Testis (tissue), 5 donors: ENCODE measurements at places on chromosomes 16 and 17. TPM values are rescaled to one million over a fixed set of nuclear protein-coding genes. Genes with fewer than 3 reads are reported as not detected.

The EXOC3L1 gene
- 2.6 TPM for polyA plus RNA-seq

The TNFRSF12A gene
- polyA plus RNA-seq: 12.8 TPM

The NEUROD2 gene
- not detected for polyA plus RNA-seq

The KCNH6 gene
- polyA plus RNA-seq: 1.7 TPM

The WNK4 gene
- polyA plus RNA-seq: 2.8 TPM

The AHSP gene
- 5.6 TPM for polyA plus RNA-seq

The NACA2 gene
- polyA plus RNA-seq: 129 TPM

The PYY gene
- polyA plus RNA-seq: 1.5 TPM

The KRT31 gene
- polyA plus RNA-seq: 0.53 TPM

The DNAAF1 gene
- 161 TPM for polyA plus RNA-seq

The NOL3 gene
- polyA plus RNA-seq: 11.8 TPM

The ZNF597 gene
- polyA plus RNA-seq: 6.9 TPM

The CMIP gene
- polyA plus RNA-seq: 34.9 TPM

The SPATA22 gene
- 368 TPM for polyA plus RNA-seq

The DNAAF8 gene
- 238 TPM for polyA plus RNA-seq

The STH gene
- polyA plus RNA-seq: not detected

The TEX14 gene
- polyA plus RNA-seq: 96.5 TPM

The KLHL10 gene
- polyA plus RNA-seq: 130 TPM

The NPIPA8 gene
- 4.5 TPM for polyA plus RNA-seq

The LDHD gene
- polyA plus RNA-seq: 4.2 TPM

The RNF222 gene
- polyA plus RNA-seq: not detected

The EVPL gene
- 1.2 TPM for polyA plus RNA-seq

The TNFRSF13B gene
- polyA plus RNA-seq: 0.59 TPM

The SLC5A10 gene
- 0.98 TPM for polyA plus RNA-seq

The PTGES3L gene
- 5.5 TPM for polyA plus RNA-seq

The PHF23 gene
- polyA plus RNA-seq: 53.4 TPM
